Hindlimb muscle (tissue), 1 donor: ENCODE measurements at places on chromosomes 12 and 14. TPM values are rescaled to one million over a fixed set of nuclear protein-coding genes. Genes with fewer than 3 reads are reported as not detected.

Gene CYP46A1
- polyA plus RNA-seq: 4.8 TPM

Gene CCDC38
- polyA plus RNA-seq: not detected

Gene UNC79
- polyA plus RNA-seq: 0.58 TPM

Gene WSCD2
- polyA plus RNA-seq: 1.7 TPM

Gene CCDC184
- polyA plus RNA-seq: 1.7 TPM

Gene BCL2L2
- polyA plus RNA-seq: 35.6 TPM

Gene SLC25A47
- polyA plus RNA-seq: not detected

DNA sequence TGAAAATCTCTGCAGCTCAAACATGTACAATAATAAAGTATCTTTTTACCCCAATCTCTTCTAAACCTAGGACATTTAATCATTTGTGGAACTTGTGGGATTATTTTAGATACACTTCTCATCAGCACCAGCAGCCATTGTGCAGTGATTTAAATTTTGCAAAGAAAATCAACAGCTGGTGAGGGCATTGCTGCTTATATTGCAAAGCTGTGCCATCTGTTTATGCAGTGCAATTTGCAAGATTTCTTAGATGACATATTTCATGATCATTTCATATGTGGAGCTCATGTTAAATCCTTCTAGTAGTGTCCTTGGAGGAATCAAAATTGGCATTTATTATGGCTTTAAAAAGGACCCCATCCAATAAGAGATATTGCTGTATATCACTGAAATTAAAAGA is 320.7 kb downstream of the BTG1 start:
- DNase-seq: no peak

- no peak for DNase-seq
Measured at GRCh38 chr12:122126713-122127597, 47.1 kb downstream of the IL31 start.

- no peak for DNase-seq
Measured at GRCh38 chr12:82625523-82625922, 61.2 kb upstream of the TMTC2 start.

DNA sequence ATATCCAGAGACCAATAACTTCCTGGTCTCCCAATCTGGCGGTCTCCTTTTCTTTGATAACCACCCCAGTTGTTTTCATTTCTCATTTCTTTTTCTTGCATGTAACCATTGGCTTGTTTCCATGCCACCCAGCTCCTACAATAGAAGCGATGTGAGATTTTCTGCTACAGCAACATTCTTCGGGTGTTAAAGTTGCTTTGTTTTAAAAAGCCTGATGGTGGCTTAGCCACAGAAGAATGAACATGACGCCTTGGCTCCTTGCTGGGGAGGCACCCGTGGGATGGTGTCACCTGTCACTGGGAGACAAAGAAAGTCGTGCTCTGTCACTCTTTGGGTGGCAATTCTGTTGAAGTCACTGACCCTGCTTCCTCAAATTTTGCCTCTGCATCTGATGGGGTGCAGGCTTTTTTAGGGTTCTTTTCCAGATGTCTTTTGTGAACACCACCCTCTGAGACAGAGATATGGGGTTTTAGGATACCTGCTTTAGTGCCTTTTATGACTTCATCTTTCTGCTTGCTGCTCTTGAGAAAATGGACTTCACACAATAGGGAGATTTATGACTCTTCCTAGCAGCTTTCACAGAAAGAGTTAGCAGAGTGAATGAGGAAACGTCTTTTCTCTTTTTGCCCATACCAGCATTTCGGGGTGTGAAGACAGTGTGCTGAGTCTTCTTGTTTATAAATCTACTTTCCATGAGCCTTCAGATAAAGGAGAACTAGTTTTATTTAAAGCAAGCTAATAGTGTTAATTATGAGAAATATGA is 265.3 kb upstream of the TBX3 start:
- no peak for DNase-seq

- DNase-seq: no peak
Measured at GRCh38 chr14:67332468-67332867, 27.1 kb downstream of the ATP6V1D start.

DNA sequence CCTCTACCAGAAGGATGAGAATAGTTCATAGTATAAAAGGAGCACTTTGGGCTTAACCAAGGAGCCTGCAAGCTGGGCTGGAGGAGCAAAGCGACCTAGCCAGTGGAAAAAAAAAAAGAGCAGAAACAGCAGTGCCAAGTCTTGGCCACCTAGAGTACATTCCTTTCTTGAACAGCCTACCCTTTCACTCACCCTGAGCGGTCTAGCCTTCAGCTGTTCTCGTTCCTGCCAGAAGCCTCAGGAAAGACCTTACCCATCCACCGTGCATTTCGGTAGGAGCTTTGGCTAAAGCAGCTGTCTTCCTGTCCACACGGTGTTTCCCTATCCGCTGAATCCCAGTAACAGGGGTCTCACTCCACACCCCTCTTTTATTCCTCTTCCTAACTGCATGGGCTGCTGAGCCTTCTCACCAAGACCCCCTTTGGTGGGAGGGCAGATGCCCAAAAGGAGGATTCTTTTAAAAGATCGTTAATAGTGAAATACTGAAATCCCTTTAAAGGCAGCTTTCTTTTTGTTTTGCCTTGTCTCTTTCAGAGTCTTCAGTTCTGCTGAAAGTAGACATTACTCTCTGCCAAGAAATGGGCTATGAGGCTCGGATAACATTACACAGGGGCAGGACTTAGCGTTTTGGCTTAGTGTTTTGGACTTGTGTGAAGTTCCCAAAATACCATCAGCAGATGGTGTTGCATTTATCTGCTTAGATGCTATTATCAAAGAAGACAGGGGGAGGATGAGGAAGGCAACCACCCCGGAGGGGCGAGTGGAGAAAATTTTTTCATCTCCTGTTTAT is 88.5 kb upstream of the METAP2 start:
- peak; percentile 68 for DNase-seq

DNA sequence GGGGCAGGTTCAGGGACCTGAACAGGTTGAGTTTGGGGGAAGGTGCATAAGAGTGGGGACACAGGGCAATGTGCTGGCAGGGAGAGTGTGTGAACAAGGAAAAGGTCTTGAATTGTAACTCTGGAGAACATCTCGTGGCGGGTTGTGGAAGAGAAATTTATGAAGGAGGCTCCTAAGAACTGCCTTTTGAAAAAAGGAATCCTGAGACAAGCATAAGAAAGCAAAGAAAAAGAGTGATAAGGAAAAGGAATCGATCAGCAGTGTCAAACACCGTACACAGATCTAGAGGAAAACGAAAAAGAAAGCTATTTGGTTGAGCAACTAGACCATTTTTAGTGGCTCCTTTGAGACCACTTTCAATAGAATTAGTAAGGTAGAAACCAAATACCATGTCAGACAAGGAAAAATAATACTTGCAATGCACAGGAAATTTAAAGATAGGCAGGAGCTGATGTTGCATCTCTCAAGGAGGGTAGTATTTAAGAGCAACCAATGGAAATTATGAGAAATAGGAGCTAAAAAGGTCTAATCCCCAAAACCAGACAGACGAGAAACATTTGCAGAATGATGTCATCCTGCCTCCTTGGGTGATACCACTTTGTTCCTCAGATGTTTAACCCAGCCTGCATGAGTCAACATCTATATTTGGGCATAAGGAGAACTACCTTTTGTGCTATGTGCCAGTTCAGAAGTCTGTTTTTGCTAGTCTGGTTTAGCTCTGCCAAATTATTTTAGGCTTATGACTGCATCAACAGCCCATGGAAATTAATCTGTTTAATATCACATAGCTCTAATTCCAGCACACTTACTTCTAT is 64.5 kb upstream of the STK38L start:
- no peak for DNase-seq

- no peak for DNase-seq
Measured at GRCh38 chr14:32809255-32809654, 129.4 kb upstream of the NPAS3 start.

- DNase-seq: no peak
Measured at GRCh38 chr14:77406086-77406485, 17.2 kb downstream of the NOXRED1 start.

DNA sequence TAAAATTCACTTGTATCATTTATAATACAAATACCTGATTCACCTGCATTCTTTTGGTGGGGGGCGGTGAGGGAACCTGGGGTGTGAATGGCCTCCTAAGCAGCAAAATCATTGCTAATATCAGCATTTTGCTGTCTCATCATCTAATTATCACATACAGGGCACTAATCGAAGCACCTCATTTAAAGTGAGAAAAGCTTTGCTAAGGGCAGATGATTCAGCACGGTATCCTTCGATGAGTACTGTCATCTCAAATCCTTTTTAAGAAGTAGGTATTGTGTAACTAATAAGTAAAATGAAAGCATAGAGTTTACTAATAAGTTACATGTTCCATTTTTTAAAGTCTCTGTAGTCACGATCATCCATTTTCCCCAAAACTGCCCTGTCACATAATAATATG is 278.1 kb upstream of the SOX5 start:
- DNase-seq: no peak

DNA sequence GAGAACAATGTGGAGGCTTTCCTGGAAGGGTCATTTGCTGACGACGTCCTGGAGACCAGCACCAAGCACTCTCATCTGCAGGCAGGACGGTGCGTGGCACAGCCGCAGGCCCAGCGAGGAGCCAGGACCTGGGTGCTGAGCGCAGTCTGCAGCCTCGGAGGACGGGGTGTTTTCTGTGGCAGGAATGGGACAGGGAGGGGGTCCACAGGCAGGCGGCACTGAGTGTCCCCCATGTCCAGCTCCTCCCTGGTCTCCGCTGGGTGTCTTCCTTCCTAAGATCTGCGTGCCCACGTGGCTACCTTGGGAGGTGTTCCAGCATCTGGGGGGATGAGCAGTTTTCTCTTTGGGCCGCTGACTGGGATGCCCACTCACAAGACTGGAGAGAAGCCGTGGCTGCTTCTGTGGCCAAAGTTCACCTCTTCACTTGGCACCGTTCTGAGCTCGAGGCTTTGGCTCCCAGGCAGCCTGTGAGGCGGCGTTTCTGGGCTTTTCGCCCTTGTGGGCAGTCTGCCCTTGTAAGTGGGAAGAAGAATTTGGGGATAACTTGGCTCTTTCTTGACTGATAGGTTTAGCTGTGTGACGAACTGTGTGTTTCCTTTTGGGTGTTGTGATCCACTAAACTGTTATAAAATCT is 72.2 kb downstream of the NOC4L start:
- DNase-seq: no peak
